ENCODE measurements at places on chromosomes 12 and 14.

- DNase-seq = no peak
Measured at GRCh38 chr12:88743946-88744685, 163.8 kb upstream of the KITLG start.

GRCh38 chr12:20368651-20369304 lies 441 bp downstream of the PDE3A start:
- DNase-seq = no peak

- peak; percentile 82 for DNase-seq
Measured at GRCh38 chr14:68794130-68794850, 1.4 kb upstream of the ZFP36L1 start.

GRCh38 chr12:43786899-43787693 lies 19.0 kb downstream of the TWF1 start:
- DNase-seq = no peak

Data from activated naive CD8-positive, alpha-beta T cell treated with anti-CD3 and anti-CD28 coated beads, Interleukin-2, amount 50 U/mL, for 24 hours (primary cell).